ENCODE measurements at places on chromosomes 2 and 18.

- no peak for DNase-seq
Measured at GRCh38 chr2:7738596-7738995, 821.4 kb downstream of the RNF144A start.

DNA sequence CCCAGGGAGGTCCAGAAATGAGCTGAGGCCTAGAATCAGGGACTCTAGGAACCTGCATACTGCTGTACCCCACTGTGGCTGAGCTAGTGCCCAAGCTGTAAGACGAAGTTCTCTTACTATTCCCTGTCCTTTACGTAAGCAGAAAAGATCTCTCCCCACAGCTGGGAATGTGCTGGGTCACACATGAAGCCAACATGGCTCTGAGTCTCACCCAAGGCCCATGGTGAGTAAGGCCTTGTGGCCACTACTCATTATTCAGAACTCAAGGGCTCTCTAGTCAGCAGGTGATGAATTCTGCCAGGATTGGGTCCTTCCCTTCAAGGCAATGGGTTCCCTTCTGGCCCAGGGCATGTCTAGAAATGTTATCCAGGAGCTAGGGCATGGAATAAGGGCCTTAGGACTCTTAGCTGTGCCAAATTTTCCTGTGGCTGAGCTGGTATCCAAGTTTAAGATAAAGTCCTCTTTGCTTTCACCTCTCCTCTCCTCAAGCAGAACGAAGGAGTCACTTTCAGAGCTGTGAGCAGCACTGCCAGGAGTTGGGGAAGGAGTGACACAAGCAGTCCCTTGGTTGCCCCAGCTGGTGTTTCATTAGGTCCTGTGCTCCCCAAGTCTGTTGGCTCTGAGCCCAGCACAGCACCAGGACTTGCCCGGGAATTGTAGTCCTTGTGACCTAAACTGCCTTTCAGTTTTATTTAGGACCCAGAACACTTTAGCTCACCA lies 707.6 kb downstream of the SLC4A3 start:
- no peak for DNase-seq

- DNase-seq = no peak
Measured at GRCh38 chr2:66885775-66886383, 451.0 kb downstream of the MEIS1 start.

DNA sequence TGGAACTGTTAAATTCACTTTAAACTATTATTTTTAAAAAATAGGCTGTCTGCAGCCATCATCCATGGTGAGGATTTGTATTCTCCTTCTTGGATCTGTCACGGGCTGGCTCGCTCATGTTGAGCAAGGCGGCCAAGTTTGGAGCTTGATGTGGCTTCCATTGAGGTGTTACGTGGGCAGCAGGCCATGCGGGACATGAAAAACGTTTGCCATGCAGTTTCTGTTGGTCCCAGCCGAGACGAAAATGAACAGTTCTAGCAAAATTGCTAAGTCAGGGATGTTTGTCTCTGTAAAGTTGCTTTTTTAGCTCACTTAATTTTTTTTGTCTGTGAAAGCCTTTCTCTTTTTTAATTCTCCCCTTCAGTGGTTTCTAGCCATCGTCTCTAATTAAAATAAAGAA lies 70.2 kb upstream of the MGAT5 start:
- no peak for DNase-seq

GRCh38 chr18:49431165-49431962 lies 29.1 kb downstream of the DYM start:
- DNase-seq = no peak

DNA sequence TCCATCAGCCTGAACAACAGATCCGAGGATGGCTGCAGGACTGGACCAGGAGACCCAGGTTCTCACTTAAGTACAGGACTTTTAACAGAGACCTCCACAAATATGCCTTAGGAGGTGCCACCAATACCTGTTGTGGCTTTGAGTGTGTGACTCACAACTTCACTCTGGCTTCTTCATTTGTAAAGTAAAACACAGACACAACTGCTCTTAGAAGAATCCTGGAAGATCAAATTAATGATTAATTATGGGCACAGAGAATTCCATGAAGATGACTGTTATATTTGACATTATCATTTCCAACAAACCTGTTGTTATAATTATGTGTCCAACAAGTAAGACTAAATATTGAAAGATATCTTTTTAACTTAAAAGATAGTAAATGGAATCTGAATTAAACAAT lies 481.4 kb upstream of the KLHL29 start:
- DNase-seq = no peak

DNA sequence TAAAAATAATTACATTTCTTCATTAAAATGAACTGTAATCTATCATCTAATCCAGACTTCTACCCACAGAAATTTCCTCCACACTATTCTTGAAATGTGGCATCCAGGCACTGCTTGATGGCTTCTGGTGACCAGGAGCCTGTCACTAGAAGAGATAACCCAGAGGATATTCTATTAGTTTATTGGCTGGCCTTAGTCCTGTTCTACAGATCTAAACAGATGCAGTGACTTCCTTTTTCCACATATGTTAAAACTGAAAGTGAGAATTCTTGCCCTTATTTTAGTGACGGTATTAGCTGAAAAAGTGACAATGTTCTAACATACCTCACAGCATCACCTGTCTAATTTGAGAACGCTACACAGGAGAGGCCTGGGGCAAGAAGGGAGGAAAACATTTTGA lies 775.4 kb downstream of the TSN start:
- no peak for DNase-seq

GRCh38 chr2:123371535-123371934 lies 653.6 kb upstream of the CNTNAP5 start:
- DNase-seq = no peak

- DNase-seq = peak; percentile 84
Measured at GRCh38 chr2:239790721-239791120, 234.4 kb downstream of the NDUFA10 start.

- DNase-seq = peak; percentile 56
Measured at GRCh38 chr2:159753797-159754196, 41.5 kb downstream of the MARCHF7 start.

DNA sequence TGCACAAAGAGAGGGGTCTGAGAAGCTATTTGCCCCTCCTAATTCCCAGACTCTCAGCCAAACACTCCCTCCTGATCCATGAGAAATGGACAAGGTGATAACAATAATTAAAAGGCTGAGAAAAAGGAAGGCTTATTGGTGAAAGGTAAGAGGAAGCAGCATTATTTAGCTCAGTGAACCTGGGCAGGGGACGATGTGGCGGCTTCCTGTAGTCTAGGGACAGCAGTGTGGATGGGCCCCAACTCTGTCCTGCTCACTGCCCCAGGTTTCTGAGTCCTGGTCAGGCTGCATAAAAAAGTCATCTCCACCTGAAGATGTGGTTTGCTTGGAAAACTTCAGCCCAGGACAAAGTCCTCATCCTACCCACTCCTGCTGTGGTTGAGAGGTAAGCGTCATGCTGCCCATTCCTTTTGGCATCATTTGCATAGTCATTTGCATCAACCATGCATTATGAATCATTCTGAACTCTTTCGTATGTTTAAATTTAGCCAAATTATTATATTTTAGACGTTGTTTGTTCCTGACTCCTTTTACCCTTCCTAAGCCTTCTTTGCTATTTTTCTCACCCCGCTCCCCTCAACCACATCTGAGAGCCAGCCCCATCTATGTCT lies 126.8 kb downstream of the CLIP4 start:
- DNase-seq = no peak

GRCh38 chr18:32974421-32975162 lies 201.8 kb upstream of the KLHL14 start:
- DNase-seq = no peak

DNA sequence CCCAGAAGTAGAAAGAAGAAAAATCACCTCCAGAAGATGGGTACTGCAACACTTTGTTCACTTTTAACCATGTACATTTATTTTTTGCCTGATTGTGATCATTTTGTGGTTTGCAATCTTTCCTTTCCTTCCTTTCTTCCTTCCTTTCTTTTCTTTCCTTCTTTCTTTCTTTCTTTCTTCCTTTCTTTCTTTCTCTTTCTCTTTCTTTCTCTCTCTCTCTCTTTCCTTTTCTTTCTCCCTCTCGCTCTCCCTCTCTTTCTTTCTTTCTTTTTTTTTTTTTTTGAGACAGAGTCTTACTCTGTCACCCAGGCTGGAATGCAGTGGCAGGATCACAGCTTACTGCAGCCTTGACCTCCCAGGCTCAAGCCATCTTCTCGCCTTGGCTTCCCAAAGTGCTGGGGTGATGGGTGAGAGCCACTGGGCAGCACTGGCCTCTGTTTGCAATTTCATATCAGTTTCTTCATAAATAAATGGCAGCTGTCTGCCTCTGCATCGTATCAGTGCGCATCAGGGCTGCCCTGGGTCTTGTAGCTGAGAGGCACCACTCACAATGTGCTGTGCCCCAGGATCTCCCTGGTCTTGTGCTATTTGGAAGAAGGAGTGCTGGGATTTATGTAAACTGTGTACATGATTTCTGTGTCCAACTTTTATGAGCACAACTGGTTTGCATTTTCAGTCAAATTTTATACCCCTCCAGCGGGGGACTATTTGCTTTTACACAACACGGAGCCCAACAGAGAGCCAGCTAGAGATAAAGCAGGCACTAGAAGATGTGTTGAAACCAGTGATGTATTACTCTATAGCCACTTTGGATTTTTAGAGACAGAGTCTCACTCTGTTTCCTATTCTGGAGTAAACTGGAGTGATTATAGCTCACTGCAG lies 6.9 kb upstream of the LIMS2 start:
- DNase-seq = no peak

- no peak for DNase-seq
Measured at GRCh38 chr2:8300905-8301304, 381.0 kb upstream of the ID2 start.

GRCh38 chr2:31319406-31320175 lies 85.6 kb downstream of the EHD3 start:
- DNase-seq = peak; percentile 85

DNA sequence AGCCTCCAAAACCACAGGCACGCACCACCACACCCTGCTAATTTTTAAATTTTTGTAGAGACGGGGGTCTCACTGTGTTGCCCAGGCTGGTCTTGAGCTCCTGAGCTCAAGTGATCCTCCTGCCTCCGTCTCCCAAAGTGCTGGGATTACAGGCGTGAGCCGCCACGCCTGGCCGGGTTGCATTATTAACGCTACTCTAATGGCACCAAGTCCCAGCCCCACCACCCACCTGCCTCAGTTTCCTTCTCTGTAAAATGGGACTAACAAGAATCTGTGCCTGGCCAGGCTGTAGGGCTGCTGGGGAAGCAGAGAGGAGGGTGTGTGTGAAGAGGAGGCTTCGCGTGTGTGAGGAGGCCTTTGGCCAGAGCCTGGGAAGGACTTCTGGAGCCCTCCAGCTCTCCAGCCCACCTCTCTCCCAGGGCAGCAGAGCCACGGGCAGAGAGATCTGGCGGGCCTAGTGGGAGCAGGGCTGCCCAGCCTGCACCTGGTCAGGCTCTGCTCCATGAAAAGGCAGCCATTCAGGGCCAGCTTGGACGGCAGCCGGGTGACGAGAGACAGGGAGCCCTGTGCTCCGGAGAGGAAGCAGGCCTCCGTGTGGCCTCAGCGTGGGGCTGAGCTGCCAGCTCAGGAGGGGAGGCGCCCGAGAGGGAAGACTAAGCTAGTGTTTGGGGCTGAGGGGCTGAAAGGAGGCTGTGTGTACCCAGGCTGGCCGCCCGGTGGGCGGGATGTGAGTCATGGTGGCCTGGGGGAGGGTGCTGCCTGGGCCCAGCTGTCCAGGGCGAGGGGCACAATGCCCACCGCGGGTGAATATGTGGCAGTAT lies 7.4 kb upstream of the B3GNT7 start:
- peak; percentile 79 for DNase-seq

- no peak for DNase-seq
Measured at GRCh38 chr2:183935005-183935404, 663.3 kb upstream of the ZNF804A start.

- DNase-seq = peak; percentile 62
Measured at GRCh38 chr2:173354582-173355131, at the start of gene CDCA7. TSS of gene CDCA7 (plus strand) at chr2:173354872. CDS start at chr2:173354964, 92 bp downstream.

DNA sequence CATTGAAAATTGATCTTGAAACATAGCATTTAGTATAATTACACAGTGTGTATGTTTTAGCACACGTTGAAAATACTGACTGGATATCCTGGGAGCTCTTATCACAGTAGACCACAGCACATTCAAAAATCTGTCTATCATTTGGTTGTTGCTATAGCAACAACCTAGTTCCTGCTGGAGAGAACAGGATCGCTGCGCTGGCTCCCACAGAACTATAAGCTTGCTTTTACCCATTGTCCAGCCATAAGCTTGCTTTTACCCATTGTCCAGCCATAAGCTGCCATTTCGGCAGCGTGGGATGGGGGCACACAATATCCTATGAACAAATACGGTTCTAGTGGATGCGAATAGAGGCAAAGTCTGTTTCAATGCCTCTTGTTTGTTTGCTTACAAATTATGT lies 70.4 kb upstream of the ST6GAL2 start:
- no peak for DNase-seq

GRCh38 chr2:204539019-204539385 lies 6.3 kb upstream of the PARD3B start:
- no peak for DNase-seq

DNA sequence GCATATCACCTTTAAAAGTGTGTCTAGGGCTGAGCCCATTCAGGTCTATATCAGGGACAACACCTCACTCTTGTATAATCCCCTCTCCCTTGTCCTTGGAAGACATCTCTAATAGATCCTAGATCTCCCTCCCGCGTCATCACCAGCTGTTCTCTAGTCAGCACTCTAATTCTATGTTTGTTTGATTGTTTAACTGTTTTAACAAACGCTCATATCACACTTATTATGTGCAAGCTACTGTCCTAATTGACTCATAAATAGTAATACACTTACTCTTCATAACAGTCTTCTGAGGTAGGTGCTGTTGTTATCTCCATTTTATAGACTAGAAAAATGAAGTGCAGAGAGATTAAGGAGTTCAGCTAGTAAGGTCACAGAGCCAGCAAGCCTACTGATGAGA lies 1.6 kb upstream of the ERMN start:
- DNase-seq = no peak

DNA sequence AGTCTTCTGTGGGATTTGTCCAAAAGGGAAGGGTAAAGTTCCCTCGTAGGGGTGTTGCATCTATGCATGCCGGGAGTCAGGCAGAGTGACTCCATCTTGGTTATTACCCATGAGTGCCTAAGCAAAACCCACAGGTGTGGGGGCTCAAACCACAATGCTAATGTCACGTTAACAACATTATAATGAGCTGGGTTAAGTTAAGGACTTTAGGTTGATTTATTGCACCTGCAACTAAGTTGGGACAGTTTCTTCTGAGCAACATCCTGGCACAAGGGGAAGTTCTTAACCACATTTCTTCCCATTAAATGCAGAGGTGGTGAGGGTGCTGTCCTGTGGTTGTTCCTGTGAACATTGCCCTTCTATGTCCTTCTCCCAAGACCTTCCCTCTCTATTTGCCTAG lies 1596.8 kb upstream of the SLC39A10 start:
- no peak for DNase-seq

DNA sequence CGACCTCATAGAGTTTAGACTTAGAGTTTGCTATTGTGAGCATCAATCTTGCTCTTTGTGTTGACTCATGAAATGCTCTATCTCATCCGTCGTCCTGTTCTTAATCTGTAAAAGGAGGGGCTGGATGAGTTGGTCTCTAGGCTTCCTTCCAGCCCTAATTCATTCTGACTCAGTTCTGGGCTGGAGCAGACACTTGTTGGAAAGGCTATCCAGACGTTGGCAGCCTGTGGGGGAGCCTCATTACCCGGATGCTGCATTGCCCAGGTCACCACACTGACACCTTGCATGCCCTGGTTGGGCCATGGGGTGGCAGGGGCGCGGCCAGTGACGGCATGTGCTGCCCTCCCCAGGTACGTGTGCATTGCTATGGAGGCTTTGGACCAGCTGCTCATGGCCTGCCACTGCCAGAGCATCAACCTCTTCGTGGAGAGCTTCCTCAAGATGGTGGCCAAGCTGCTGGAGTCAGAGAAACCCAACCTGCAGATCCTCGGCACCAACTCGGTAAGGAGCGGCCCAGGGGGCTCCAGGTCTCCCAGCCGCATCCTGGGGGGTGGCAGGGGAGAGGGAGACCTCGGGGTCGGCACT lies 61.5 kb downstream of the EFR3B start:
- DNase-seq = no peak

- DNase-seq = no peak
Measured at GRCh38 chr18:9379118-9379517, 44.5 kb downstream of the TWSG1 start.
